ENCODE measurements at places on chromosomes 11 and 22. TPM values are rescaled to one million over a fixed set of nuclear protein-coding genes. Genes with fewer than 3 reads are reported as not detected.

The DEUP1 gene
- not detected for total RNA-seq

The ELMOD1 gene
- under 0.01 TPM for total RNA-seq

The MS4A7 gene
- not detected for total RNA-seq

The HPX gene
- 0.77 TPM for total RNA-seq

The KCNC1 gene
- not detected for total RNA-seq
